Substantia nigra (tissue), 51 donors: ENCODE measurements at places on chromosomes 11 and 22.

- no peak for DNase-seq
Observed at GRCh38 chr11:123775289-123775688, 21.0 kb upstream of the OR6X1 start.

DNA sequence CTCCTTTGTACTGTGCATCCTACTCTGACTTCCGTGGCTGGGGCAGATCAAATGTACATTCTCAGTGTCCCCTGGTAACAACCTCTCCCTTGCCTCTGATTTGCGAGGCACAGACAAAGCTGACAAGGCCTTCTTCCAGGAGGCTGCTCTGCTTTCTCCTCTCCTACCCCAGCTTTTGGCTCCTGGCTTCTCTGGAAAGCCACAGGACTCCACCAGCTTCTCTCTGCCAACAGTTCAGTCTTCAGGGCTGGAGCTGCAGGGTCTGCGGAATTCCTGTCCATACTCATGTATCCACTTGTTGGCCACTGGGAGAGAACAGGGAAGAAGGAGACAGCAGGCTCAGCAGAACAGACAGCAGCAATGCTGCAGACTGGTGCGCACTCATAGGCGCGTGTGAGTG is 44.4 kb downstream of the P4HA3 start:
- DNase-seq = no peak

DNA sequence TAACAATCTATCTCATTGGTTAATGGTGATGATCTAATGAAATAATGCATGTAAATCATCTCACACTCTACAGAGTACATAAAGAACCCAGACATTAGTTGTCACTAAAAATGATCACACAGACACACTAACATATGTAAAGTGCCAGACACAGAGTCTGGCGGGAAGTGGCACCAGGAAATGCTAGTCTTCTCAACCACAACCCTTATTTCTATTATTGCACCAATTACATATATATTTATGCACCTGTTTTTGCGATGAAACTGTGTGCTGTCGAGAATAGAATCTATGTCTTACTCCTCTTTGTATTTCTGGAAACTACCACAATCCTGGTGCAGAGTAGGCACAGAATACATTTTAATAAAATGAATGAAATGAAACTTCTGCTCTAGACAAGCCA is 25.9 kb upstream of the POU2AF3 start:
- no peak for DNase-seq

DNA sequence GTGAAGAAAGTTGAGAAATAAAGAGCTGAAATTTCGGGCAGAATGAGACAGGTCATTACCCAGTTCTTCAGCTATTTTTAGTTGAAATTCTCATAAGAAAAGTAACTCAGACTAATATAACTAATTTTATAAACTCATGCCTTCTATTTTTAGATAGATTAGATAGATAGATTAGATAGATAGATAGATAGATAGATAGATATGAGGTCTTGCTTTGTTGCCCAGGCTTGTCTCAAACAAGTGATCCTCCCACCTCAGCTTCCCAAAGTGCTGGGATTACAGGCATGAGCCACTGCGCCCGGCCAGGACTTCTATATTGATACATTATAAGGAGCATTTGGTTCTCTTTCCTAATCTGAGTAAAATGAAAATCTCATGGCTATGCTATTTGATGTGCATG is 26.9 kb upstream of the OR8G1 start:
- no peak for DNase-seq

DNA sequence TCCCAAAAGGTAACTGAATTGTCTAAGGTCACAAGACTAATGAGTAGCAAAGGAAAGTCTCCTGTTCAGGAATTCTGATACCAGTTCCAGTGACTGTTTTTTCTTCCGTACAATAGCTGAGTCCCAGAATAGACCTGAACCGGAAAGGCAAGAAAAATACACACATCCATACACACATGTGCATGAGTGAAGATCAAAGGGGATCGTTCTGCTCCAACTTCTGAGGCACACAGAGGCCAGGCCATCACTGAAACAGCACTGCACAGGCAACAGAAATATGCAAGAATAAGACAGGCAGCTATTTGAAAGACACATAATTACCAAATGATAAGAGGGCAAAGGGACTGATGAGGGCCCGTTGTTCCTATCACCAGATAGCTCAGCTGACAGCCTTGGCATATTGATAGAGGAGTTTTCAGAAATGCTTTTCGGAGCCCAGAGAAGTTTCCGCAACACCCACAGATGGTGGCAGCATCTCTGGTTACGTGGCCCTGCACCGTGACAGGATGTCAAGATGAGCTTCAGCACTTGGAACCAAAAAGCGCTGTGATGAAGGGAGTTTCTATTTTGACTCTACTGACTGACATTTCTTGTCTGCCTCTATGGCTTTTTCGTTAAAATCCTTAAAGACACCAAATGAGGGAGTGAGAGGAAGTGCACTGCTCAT is 280.6 kb downstream of the LARGE1 start:
- no peak for DNase-seq

GRCh38 chr11:115780646-115781362 is 276.6 kb upstream of the CADM1 start:
- DNase-seq = no peak

DNA sequence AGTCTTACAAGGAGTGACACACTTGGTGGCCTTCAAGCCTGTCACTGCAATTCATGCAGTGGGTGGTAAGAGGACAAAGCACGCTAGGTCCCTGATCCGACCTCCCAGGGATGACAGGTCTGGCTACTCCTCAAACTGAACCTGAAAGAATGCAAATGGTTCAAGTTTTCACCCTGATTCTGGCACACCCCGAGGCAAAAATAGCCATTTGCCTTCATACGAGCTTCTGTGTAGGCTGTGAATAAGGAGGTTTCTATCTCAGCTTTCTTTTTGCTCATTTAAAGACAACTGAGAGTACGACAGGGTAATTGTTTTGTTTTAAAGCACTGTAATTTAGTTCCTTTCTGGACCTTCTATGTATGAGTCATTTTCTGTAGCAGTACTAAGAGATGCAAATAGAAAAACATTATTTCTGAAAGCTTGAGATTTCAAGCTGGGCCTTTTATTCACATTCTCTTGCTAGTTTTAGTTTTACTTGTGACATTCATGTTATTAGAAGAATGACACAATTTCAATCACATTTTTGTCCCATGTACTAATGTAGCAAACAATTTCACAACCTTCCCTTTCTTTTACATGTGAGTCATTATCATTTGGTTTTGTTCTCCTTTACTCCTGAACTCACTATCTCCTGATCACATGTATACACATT is 56.6 kb upstream of the FDX1 start:
- no peak for DNase-seq

GRCh38 chr11:92451063-92451462 is 226.4 kb downstream of the FAT3 start:
- no peak for DNase-seq
